ENCODE measurements at places on chromosomes 2 and 18. TPM values are rescaled to one million over a fixed set of nuclear protein-coding genes. Genes with fewer than 3 reads are reported as not detected.

GRCh38 chr2:151721161-151721560 lies 13.1 kb downstream of the NEB start:
- DNase-seq = no peak

DSC2 gene
- total RNA-seq = 34.7 TPM

DNA sequence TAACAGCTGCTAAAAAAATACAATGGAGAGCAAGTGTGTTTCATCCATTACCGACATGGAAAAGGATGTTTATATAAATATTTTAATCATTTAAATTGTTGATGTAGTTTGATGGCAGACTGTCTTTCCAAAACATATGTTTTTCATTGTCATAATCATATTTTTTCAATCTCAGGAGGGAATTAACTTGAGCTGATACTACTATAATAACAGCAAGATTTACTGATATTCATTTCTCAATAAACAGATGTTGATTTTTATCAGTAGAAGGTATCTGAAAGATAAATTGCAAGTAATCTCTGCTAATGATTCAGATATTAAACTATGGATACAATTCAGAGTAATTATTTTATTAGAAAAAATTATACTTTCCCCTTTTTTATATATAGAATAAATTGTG lies 274.9 kb upstream of the TMEFF2 start:
- no peak for DNase-seq

GRCh38 chr2:80496775-80497174 lies 192.2 kb upstream of the LRRTM1 start:
- peak; percentile 16 for DNase-seq

IRS1 gene
- total RNA-seq = 19.7 TPM

ZNF804A gene
- not detected for total RNA-seq
